Mesenteric fat pad (tissue), 1 donor: ENCODE measurements at places on chromosomes 1 and 21. TPM values are rescaled to one million over a fixed set of nuclear protein-coding genes. Genes with fewer than 3 reads are reported as not detected.

The ADGRB2 gene
- 3.9 TPM for total RNA-seq

DNA sequence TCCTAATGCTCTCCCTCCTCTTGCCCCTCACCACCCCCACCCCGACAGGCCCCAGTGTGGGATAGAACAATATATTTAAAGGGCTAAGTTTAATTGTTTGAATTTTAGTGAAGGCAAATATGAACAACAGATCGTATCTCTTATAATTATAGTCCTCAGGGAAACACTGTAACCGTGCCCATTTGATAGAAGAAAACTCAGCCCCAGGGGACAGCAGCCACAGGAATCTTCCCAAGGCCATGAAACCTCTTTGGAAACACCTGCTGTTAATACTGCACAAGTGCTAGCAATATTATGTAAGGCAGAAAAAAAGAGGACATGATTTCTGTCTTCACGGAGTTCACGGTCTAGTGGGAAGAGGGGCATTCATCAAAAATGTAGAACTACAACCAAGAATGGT is 142.2 kb downstream of the URB2 start:
- DNase-seq, result no peak

- no peak for DNase-seq
Observed at GRCh38 chr1:226362891-226363447, 44.9 kb downstream of the PARP1 start.

The COL9A2 gene
- total RNA-seq, result 0.48 TPM

The CSMD2 gene
- total RNA-seq, result 1.3 TPM

The WLS gene
- total RNA-seq, result 43.0 TPM

The GSTM5 gene
- 13.1 TPM for total RNA-seq

- no peak for DNase-seq
Observed at GRCh38 chr1:6761196-6761737, 24.0 kb upstream of the CAMTA1 start.

- DNase-seq, result no peak
Observed at GRCh38 chr1:207863893-207864535, 46.9 kb downstream of the CD34 start.

GRCh38 chr1:54497338-54497737 is 50.7 kb upstream of the ACOT11 start:
- DNase-seq, result no peak

DNA sequence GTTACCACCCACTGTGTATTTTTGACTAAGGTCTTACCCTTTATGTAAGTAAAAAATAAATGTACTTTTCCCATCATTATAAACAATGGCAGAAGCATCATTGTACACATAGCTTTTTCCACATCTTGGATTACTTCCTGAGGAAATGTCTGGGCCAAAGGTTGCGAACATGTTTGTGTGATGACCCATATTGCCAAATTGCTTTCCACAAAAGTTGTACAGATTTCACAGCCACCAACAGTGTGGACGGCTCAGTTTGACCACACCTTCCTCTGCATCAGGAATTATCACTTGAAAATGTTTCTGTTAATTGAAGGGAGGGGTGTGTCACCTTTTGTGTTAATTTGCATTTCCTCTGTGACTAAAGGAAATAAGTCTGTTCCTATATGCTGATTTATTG is 25.7 kb downstream of the AKNAD1 start:
- no peak for DNase-seq

DNA sequence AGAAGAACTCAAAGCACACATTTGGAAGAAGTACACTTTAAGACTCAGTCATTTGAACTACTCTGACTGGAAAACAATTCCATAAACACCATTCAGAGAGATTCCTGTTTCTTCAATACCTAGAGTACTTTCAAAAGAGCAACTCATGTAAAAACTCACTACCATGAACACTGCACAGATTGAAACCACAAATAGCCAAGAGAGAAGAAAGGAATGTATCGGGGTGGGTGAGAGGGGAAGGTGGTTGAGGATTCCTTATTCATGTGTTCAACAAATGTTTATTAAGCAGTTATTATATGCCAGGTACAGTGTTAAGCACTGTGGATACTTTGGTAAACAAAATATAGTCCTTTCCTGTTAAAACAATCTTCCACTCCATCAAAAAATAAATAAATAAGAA is 64.7 kb downstream of the NRIP1 start:
- no peak for DNase-seq

The CLCNKA gene
- total RNA-seq, result 0.39 TPM

- DNase-seq, result no peak
Observed at GRCh38 chr1:97424209-97424608, 496.6 kb downstream of the DPYD start.

DNA sequence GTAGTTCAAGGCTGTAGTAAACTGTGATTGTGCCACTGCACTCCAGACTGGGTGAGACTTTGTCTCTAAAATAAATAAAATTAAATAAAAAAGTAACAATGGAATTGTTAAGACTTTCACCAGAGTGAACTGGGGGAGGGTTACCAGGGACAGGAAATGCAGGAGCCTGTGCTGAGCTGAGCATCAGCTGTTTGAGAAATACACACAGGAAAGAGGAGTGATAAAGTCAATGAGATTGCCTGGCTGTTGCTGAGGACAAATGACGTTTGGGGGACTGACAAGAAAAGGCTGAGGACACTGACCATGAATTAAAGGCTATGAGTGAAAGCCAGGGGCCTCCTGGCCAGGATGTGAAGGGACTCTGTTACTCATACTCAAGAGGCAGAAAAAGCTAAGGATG is 226.3 kb downstream of the SETD4 start:
- no peak for DNase-seq

- DNase-seq, result no peak
Observed at GRCh38 chr1:228256626-228257375, 49.0 kb downstream of the OBSCN start.

The CD164L2 gene
- not detected for total RNA-seq

The KCNAB2 gene
- 29.0 TPM for total RNA-seq

- no peak for DNase-seq
Observed at GRCh38 chr1:91731815-91732214, 154.1 kb downstream of the TGFBR3 start.

The PDE4B gene
- total RNA-seq, result 18.6 TPM

The ZNF683 gene
- not detected for total RNA-seq

The PSMA5 gene
- 63.9 TPM for total RNA-seq

DNA sequence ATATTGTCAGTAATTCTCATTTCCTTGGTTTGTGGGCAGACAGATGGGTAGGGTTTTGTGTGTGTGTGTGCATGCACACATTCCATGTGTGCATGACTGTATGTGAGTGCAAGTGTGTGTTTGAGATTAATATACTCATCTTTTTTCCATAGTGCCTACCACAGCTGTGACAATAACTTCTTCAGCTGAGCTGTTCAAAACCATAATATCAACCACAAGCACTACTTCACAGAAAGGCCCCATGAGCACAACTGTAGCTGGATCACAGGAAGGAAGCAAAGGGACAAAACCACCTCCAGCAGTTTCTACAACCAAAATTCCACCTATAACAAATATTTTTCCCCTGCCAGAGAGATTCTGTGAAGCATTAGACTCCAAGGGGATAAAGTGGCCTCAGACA is 149.3 kb downstream of the ADGRL2 start:
- DNase-seq, result no peak

The CLCC1 gene
- total RNA-seq, result 28.9 TPM

The GLRX2 gene
- total RNA-seq, result 33.3 TPM

The NFASC gene
- 11.5 TPM for total RNA-seq

The TDRD10 gene
- total RNA-seq, result 7.2 TPM

The DCDC2B gene
- total RNA-seq, result not detected

- DNase-seq, result no peak
Observed at GRCh38 chr1:70458131-70458530, 47.1 kb downstream of the CTH start.

- no peak for DNase-seq
Observed at GRCh38 chr1:238399558-238399957, 508.8 kb upstream of the ZP4 start.

GRCh38 chr1:93604411-93604810 is 77.2 kb downstream of the BCAR3 start:
- no peak for DNase-seq

- DNase-seq, result peak; percentile 68
Observed at GRCh38 chr1:42931108-42931539, 27.5 kb downstream of the SLC2A1 start.

DNA sequence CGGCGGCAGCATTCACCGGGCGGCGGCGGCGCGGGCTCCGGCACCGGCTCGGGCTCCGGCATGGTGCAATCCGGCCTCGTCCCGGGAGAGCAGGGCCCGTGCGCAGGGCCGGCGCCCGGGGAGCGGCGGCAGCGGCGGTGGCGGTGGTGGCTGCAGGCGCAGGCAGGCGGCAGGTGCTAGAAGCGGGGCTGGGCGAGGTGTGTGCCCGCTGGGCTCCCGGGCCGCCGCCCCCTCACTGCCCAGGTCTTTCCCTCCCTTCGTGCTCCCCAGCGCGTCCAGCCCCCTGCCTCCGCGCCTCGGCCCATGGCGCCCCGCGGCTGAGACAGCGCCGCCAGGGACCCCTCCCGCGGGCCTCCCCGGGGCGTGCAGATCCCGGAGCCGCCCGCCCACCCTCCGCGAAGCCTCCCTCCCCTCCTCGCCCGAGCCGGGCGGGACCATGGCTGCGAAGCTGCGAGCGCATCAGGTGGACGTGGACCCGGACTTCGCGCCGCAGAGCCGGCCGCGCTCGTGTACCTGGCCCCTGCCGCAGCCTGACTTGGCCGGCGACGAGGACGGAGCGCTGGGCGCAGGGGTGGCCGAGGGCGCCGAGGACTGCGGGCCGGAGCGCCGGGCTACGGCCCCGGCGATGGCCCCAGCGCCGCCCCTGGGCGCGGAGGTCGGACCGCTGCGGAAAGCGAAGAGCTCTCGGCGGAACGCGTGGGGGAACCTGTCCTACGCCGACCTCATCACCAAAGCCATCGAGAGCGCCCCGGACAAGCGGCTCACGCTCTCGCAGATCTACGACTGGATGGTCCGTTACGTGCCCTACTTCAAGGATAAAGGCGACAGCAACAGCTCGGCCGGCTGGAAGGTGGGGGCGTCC is 492 bp downstream of the FOXO6 start:
- no peak for DNase-seq

The NUDC gene
- total RNA-seq, result 49.7 TPM

- DNase-seq, result no peak
Observed at GRCh38 chr1:214363386-214363785, 82.4 kb downstream of the SMYD2 start.

- DNase-seq, result no peak
Observed at GRCh38 chr1:111404588-111404987, 22.9 kb downstream of the OVGP1 start.

- DNase-seq, result no peak
Observed at GRCh38 chr1:24047110-24047477, 64.8 kb downstream of the MYOM3 start.

GRCh38 chr1:119917304-119918055 is 21.2 kb upstream of the ADAM30 start:
- no peak for DNase-seq

The SHISAL2A gene
- not detected for total RNA-seq

The LMX1A gene
- 0.32 TPM for total RNA-seq

The SLC16A4 gene
- total RNA-seq, result 7.2 TPM

DNA sequence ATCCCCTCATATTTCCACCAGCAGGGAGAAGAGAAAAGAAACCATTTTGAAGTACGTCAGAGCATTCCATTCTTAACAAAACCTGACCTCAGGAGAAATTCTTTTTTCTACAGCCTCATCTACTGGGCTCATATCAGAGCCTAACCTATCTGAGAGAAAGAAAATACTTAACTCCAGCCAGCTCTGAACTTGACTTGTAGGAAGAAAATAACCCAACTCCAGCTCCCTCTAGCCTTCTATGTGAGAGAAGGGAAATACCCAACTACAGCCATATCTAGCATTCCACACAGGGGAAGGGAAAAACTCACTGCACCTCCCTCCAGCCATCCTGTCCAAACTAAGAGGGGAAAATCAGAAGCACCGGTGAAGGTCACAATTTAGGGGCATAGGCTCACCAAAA is 57.7 kb downstream of the SPATA6 start:
- DNase-seq, result no peak

GRCh38 chr1:15077384-15077783 is 76.2 kb upstream of the TMEM51 start:
- DNase-seq, result no peak

The ARTN gene
- 0.39 TPM for total RNA-seq

The HLX gene
- 37.2 TPM for total RNA-seq

GRCh38 chr1:57901208-57901919 is 477.5 kb upstream of the DAB1 start:
- DNase-seq, result no peak

DNA sequence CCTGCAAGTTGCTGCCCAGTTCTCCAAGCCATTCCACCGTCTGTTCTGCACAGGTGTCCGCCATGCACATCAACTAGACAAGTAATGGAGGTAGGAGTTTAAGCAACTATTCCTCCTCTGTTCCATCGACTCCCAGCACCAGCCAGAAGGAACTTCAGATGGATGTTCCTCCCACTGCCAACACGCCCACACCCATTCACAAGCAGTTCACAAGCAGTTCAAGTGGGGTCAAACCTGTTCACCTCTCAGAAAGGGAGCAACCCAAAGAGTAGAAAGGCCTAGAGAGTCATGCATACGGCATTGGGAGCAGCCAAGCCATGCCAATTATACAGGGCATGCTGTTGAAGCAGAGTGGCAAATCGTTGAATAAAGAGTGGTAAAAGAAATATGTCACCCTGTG is 4.3 kb upstream of the TDRD5 start:
- no peak for DNase-seq

GRCh38 chr1:18949686-18950400 is 6.6 kb downstream of the IFFO2 start:
- DNase-seq, result no peak

The DIPK1A gene
- total RNA-seq, result 25.9 TPM

GRCh38 chr1:15742339-15742801 is at the start of gene TMEM82:
TSS of gene TMEM82 (plus strand) at chr1:15742499. CDS start at chr1:15742560, 61 bp downstream.
- no peak for DNase-seq

DNA sequence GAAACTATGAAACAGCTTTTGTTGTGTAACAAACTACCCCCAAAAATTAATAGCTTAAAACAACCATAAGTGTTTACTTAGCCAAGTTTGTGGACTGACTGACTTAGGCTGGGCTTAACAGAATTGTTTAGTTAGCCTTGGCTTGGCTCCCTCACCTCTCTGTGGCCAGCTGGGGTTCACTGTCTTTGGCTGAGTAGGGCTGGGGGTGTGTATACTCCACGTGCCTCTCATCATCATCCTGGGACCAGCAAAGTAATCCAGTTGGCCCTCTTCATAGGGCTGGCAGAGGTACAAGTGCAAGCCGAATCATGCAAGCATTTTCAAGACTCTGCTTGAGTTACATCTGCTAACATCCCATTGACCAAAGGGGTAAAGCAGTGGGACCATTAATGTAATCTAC is 252.3 kb downstream of the BRINP2 start:
- no peak for DNase-seq

The TRABD2B gene
- total RNA-seq, result 2.3 TPM

DNA sequence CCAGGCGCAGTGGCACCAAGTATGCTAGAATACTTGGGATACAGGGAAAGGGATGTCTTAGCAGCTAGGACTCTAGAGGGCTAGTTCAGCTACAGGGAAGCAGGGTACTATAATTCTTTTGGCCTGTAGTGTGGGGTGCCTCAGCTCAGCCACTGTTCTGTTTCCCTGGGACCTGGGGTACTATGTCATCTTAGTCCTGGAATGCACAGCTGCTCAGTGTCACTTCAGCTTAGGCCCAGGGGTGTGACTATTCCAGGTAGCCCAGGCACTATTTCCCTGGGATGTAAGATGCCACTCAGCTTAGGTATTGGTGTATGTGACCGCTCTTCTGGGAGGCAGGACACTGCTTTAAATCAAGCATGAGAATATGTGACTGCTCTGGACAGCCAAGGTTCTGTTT is 34.1 kb downstream of the RGSL1 start:
- no peak for DNase-seq
